Stimulated activated naive CD4-positive, alpha-beta T cell (primary cell): ENCODE measurements at places on chromosomes 2 and 18.

- DNase-seq = no peak
These were observed 484 bp upstream of the DARS1 start for GRCh38 chr2:135985826-135986393.

GRCh38 chr2:219630770-219631405 lies 3.5 kb downstream of the SLC4A3 start:
- DNase-seq = no peak

GRCh38 chr2:240565333-240566202 lies 2.7 kb upstream of the RNPEPL1 start:
- peak; percentile 74 for DNase-seq

- DNase-seq = no peak
These were observed 156.0 kb downstream of the PXDN start for GRCh38 chr2:1588051-1588977.

GRCh38 chr2:45168711-45169338 lies 159.6 kb upstream of the SIX2 start:
- DNase-seq = no peak

GRCh38 chr2:130785466-130786055 lies 30.2 kb downstream of the AMER3 start:
- DNase-seq = no peak

DNA sequence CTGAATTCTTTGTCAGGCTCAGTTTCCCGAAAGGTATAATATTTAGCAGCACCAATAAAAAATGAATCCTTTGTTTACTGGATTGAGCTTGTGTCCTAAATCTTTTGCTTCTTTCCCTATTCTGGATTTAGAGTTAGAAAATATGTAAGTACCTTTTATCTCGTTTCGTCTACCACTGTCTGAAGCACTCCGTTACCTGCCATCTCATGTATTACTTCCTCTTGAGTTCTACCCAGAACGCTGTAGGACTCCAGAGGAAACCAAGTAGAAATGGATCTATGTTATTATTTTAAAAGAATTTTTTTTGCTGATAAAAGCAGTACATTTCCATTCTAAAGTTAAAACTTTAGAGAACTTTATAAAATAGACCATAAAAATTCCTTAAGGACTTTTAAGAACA lies 13.5 kb downstream of the ANKRD12 start:
- no peak for DNase-seq

DNA sequence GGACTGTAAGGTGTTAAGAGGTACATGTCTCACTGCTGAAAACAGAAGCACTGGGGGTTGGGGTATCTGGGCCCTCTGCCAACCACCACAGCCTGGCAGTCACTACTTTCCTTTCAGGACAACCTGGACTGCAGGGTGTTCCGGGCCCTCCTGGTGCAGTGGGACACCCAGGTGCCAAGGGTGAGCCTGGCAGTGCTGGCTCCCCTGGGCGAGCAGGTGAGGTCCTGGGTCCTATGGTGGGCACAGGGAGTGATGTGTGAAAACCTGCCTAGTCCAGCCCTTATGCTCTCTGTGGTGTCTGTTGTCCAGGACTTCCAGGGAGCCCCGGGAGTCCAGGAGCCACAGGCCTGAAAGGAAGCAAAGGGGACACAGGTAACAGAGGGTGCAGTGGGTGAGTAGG lies 40.0 kb downstream of the MARCO start:
- DNase-seq = no peak
